Activated naive CD4-positive, alpha-beta T cell treated with anti-CD3 and anti-CD28 coated beads, Interleukin-2, amount 10 ng/mL, durations not matched to agents 7 days and 5 days (primary cell): ENCODE measurements at places on chromosomes 5 and 9.

- no peak for DNase-seq
These were observed 125.2 kb downstream of the RAPGEF6 start for GRCh38 chr5:131509801-131510200.

- DNase-seq: no peak
These were observed 89.0 kb upstream of the IRX2 start for GRCh38 chr5:2840372-2840915.

GRCh38 chr9:106074006-106074405 lies 379.7 kb downstream of the TMEM38B start:
- DNase-seq: no peak

- DNase-seq: no peak
These were observed 56.8 kb upstream of the KCNMB1 start for GRCh38 chr5:170445936-170446335.

- no peak for DNase-seq
These were observed 563 bp upstream of the FGF10 start for GRCh38 chr5:44389823-44390143.

DNA sequence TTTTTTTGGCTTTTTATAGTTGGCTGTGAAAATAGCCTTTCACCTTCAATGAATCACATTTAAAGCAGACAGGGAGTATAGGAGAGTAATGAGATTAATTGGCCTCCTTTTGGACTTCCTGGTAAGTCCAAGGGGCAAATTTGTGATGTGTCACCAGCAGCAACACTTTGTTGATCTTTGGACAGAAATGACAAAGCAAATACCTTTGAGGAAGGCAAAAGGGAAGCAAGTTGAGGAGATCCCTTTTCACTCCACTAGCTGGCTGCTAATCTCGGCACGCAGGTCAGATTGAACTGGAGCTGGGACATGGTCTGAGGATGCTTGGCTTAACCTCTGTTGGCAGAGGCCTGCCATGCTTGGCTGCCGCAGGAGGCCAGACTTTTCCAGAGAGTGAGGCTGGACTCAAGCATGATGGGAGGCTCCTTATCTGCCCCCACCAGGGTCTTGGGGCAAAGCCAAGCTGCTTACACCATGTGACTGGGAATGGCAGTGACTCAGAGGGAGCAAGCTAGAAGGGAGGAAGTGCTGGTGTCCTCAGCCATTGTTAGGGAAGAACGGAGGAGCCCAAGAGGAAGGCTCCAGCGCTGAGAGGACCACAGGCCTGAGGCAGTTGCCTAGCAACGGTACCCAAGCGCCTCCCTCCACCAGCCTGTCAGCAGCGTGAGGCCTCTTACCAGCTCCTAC lies 174.5 kb upstream of the MAP1B start:
- no peak for DNase-seq

DNA sequence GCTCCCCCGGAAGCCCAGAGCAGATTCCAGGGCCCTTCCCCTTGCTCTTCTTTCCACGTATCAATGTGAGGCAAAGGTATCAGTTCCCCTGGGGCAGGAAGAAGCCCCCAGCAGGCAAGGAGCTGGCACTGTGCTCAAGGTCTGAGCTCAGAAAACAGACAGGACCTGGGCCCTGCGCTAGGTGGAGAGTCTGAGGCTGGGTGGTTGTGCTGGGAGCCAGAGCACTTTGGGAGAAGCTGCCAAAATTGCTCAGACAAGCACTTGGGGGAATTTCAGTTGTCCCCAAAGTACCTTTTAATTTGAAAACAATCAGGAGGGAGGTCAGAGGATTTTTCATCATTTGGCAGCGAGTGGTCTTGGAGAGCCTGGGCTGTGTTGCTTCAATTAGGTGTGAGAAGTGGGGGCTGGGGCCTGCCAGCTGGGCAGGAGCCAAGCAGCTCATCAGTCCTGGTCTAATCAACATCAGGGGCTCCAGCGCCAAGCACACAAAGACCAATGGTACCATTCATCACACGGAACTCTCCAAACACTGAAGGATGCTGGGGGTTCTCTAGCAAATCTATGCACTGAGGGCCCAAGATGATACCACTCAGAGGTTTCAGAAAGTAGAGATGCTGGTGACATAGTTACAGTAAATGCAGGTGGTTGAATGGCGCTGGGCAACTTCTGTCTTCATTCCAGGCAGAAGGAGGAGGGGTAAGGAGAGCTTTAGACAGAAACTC lies 176.5 kb downstream of the SNX18 start:
- no peak for DNase-seq

- DNase-seq: no peak
These were observed 150.7 kb downstream of the CMYA5 start for GRCh38 chr5:79840084-79840990.

- no peak for DNase-seq
These were observed 186.4 kb downstream of the CAAP1 start for GRCh38 chr9:26706223-26706622.

- no peak for DNase-seq
These were observed 21.0 kb upstream of the MRNIP start for GRCh38 chr5:179879690-179880010.

- no peak for DNase-seq
These were observed 247.5 kb downstream of the ADAMTSL1 start for GRCh38 chr9:18721267-18721994.

DNA sequence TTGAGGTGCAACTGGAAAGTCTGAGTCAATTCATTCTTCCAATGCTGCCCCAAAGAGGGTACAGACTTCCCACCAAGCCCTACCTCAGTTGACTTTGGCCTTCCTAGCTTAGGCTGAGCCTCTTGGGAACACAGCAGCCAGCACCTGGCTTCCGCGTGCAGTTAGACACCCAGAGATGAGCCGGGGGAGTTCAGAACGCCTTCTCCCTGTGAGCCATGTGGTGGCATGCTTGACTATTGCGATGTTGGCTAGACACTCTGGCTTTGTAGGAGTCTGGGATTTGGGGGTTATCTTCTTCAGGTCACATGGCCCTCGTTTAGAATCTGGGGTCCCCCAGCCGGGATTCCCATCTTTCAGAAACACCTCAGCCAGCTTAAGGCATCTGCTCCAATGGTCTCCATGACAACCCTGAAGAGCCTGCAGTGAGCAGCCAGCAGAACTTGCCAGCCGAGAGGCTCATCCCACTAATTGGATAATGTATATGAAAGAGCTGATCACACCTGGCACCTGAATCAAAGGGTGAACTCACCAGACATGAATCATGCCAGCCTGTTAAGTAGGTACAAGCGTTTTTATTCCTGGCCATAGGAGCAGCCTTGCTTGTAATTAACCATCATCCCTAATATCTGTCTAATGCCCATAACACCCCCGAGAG lies 167.5 kb downstream of the SYK start:
- no peak for DNase-seq

DNA sequence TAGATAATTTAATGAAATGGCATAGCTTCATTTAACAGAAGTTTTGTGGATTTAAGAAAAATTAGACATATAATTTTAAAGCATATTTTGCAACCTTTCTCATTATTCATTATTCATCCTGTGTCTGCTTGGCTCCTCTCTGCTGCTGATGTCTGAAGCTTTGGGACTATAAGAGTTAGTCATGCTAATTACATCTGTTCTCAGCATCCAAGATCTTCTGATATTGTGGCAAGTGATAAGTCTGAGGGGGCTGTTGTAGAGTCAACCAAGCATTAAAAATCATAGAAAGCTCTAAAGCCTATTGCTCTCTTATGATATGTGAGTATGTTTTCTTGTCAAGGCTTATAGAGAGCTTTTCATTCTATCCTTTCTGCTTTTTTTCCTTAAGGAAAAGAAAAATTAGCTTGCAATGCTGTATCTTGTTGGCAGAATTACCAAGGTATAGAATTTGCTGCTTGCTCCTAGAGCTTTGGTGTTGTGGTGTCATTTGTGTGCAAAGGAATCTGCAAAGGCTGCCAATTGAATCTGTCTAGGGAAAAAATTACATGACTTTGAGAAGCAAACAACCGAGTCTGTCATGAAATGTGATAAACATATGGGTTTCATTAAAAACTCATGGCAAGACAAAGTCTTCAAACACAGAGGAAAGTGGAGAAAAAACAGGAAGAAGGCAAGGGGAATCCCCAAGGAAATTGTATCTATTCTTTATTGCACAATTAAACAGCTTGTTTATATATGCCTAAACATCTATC lies 156.1 kb upstream of the DAB2 start:
- no peak for DNase-seq

GRCh38 chr5:77851176-77852067 lies 75.3 kb upstream of the TBCA start:
- peak; percentile 22 for DNase-seq

DNA sequence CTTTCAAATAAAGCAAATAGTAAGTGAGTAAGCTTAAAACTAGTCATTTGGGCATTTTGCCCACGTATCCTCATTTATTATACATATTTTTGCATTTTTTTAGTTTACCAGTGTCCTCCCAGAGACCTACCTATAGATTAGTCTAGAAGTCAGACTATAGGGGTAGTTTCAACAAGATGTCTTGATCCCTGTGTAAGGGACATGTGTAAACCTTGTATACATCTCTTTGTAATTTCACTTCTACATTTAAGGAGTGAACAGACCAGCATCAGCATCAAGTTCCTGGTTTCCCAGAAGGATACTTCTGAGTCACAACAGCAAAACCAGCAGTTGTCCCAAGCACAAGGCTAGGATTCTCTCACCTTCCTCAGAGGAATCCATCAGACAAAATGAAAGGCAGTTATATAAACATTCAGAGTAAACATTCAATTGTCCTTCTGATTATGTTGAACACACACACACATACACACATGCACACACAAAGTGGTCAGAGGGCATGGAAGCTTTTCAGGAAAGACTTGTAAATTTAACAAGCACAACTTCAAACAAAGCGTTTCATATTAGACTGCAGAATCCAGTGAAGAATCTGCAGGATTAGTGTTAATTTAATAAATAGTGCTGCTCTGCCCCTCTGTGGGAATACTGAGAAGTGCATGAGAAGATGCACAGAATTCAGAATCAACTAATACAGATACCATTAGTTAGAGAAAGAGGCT lies 55.4 kb downstream of the HINT1 start:
- peak; percentile 36 for DNase-seq

GRCh38 chr9:127783111-127784008 lies 2.5 kb upstream of the CDK9 start:
- peak; percentile 89 for DNase-seq

DNA sequence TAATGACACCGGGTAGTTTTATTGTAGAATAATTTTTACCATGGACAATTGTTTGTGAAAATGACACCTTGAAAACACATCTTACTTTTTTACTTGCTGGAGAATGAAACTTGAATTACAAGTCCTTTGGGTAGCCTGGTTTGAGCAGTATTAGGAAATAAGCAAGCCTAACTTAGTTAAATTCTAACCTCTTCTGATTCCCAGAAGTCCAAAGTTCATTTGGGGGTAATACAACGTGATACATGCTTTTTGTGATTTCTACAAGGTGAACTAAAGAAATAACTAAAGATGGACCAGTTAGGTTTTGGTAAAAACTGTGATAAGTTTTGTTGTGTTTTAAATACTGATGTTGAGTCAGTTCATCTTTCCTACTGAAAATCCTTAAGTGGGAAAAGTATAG lies 135.4 kb upstream of the DMRT1 start:
- DNase-seq: no peak

- no peak for DNase-seq
These were observed 27.3 kb upstream of the TDRD7 start for GRCh38 chr9:97384406-97385262.

DNA sequence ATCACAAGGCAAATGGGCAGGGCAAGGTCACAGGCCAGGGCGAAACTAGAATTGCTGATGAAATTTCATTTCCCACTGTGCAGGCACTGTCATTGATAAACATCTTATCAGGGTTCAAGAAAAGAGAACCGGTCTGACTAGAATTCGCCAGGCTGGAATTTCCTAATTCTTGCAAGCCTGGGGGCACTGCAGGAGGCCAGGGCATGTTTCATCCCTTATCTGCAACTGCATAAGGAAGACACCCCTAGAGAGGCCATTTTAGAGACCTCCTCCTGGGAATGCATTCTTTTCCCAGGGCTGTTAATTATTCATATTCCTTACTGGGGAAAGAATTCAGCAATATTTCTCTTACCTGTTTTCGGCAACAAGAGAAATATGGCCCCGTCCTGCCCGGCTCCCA lies 266.2 kb upstream of the CYLC2 start:
- DNase-seq: no peak

- DNase-seq: no peak
These were observed 81.0 kb upstream of the TLE4 start for GRCh38 chr9:79490657-79491248.

DNA sequence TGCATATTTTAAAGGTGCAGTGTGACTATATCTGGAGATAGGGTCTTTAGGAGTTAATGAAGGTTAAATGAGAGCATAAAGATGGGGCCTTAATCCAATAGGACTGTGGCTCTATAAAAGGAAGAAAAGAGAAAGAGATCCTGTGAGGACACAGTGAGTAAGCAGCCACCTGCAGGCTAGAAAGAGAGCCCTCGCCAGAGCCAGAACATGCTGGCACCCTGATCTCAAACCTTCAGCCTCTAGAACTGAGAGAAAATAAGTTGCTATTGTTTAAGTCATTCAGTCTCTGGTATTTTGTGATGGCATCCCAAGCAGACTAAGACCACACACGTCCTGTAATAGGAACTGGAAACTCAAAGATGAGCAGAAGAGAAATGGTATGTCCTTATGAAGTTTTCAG lies 41.0 kb downstream of the RNF180 start:
- no peak for DNase-seq

- DNase-seq: peak; percentile 29
These were observed 28.2 kb downstream of the MTRR start for GRCh38 chr5:7897014-7897600.

- DNase-seq: no peak
These were observed 256.9 kb downstream of the GLIS3 start for GRCh38 chr9:4042991-4043390.

- DNase-seq: no peak
These were observed 173.2 kb downstream of the GABRB2 start for GRCh38 chr5:161373345-161373707.

GRCh38 chr5:130000460-130000859 lies 96.2 kb downstream of the CHSY3 start:
- no peak for DNase-seq

GRCh38 chr5:78554670-78555069 lies 93.9 kb downstream of the LHFPL2 start:
- DNase-seq: no peak

DNA sequence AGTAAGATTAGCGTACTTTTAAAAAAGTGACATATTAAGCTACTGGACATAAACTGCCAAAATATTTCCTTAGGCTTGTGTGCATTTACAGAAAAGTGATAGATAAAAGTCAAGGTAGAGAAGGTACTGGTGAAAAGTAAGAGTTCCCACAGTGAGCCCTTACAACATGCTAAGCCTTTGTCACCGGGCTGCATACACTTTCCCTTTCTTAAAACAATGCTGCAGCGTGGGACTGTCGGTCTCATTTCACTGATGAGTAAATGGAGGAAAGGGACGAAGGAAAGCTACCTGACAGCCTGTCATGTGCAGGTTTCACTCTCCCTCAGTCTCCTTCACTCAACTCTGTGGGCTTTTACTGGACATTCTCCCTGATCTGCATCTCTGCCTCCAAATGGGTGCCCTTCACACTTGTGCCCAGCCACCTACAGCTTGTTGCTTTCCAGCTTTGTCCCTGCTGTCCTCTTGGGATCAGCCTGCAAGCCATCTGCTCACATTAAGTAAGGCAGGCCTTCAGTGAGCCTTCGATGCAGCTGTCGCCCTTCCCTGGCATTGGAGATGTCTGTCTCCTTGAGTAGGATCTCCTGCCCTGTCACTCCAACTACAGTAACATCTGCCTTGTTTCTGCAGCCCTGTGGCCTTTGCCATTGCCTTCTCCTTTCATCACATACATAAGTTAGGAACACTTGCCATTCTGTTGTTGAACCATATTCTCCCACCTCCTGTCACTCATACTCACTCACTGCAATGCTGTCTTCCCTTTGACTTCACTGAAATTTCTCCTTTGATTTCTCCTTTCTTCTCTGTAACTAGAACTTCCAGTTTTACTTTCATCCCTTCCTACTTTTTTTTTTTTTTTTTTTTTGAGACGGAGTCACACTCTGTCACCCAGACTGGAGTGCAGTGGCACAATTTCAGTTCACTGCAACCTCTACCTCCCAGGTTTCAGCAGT lies 9.3 kb upstream of the ROPN1L start:
- DNase-seq: no peak
